HAP-1 (cell line): ENCODE measurements at places on chromosomes 7 and 10.

DNA sequence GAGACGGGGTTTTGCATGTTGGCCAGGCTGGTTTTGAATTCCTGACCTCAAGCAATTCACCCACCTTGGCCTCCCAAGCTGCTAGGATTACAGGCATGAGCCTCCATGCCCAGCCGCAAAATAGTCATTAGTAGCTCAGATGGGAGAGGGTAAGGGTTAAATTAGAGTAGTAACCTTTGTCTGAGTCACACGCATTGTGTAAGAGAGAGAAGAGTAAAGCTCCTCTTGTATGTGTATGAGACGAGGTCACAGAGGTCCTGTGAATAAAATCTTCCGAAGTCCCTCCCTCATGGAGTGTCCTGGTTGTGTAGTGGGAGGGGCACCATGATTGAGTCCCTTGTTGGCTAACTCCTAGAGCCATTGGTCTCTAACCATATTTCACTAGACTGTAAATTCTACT lies 85.2 kb upstream of the CDC14C start:
- DNase-seq = no peak

DNA sequence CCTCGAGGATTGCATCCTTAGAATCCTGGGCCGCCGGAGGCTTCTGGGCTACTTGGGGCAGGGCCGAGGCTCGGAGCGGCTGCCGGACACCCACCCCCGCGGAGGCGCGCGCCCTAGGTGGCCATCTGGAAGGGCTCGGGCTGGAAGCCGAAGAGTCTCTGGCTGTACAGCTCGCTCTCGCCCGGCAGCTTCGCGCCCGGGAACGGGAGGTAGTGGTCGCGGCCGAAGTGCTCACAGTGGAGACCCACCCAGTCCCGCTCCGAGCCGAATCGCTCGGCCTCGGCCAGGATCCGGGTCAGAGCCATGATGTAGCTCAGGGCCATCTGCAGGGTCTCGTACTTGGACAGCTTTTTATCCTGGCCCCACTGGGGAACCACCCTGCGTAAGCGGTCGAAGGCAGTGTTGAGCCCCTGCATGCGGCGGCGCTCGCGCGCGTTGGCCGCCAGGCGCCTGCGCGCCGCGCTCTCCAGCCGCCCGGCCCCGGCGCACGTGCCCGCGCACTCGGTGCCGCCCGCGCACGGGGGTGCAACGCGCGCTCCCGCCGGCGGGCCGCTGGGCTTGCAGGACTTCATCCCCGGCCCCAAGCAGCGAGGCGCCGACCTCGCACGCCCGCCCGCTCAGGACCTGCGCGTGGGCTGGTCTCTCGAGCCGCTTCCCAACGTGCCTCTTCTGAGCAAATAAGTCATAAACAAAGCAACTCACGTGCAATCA lies 652 bp downstream of the ATOH7 start:
- no peak for DNase-seq

- no peak for DNase-seq
Measured at GRCh38 chr10:21514818-21515351, 10.6 kb downstream of the SKIDA1 start.

DNA sequence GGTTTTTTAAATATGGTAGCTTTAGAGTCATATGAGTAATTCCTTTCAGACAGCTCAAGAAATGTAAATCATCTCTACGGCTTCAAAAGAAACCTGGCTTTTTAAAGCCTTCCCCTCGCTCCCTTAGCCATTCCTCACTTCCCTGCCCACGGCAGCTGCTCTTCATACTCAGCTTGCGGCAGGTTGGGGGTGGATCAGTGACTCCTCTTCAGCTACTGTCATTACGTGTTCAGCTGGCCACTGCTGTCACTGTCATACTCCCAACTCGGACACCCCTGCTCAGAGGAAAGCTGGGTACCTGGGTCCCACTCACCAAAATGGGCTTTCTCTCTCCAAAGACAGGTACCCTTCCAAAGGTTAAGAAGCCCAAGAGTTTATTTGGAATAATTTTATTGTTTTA lies 6.6 kb downstream of the YWHAG start:
- DNase-seq = no peak

DNA sequence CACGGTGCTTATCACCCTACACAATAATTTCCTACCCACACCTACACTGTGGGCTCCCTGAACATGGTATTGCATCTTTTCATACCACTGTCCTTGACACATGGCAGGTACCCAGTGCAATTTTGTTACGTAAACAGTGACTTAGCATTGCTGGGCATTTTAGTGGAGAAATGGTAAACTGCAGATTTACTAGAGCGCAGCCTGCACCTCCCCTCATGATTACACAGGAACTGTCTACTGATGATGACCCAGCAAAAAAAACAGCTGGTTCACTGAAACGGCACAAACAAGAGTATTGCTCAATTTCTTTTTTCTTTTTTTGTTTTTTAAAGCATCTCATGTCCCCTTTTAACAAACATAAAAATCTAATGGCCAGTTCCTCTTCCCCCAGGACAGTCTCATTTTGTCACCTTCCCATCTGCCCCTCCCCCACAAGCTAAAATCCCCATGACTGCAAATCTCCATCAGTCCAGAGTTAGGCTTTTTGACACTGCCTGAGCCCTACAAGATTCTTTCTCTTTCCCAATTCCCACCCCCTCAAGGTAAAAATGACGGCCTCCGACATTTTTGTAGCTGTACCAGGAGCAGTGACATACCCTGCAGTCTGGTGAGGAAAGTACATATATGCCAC lies 2.8 kb downstream of the ZNF746 start:
- DNase-seq = no peak
